Stimulated activated naive CD4-positive, alpha-beta T cell (primary cell): ENCODE measurements at places on chromosomes 12 and 14.
A peak's percentile ranks its signal among the peaks of the same experiment; 100 is the strongest.

DNA sequence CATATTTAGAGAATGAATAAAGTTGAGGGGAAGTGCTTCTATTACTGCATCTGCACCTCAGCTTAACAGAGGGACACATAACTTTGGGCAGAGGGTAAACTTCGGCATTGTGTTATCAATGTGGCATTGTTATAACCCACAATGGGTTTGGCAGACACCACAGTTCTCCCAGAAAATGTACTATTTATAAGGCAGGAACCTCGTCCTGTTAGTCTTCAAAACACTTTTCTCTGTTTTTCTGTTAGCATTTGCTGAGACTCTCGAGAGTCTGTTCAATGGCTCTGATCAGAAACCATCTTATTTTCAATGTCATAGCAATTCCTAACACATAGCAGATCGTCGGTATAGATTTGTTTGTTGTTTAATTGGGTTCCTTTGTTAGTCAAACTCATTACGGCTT lies 13.9 kb downstream of the PPP1R36 start:
- DNase-seq, result no peak

- DNase-seq, result peak; percentile 8
Measured at GRCh38 chr14:73026243-73026844, 562 bp downstream of the ZFYVE1 start.

DNA sequence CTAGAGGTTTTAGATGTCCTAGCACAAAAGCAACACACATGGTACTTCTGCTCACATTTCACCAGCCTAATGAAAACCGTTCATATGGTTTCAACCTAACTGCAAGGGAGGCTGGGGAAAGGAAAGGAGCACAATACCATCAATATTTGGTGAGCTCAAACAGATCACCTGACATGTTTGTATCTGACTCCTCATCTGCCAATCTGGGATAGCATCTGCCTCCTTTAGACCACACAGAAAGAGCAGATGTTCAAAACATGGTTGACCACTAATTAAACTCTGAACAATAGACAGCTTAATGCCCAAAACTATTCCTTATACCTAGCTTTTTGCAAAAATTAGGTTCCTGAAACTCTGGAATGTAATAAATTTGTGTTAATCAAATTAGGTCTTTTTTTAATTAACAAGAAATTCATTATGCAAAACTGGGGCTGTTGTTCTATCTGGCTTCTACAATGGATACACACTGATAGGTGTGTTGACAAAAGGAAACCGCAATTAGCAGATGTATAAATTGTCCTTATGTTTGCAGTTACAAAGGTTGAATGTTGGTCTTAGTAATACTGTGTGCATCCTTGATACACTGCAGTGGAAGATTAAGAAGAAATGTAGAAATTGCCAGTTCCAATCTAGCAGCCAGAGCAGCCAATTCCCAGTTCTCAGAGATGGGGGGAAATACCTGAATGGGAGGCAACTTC lies 89.3 kb downstream of the DUSP6 start:
- DNase-seq, result no peak

- DNase-seq, result no peak
Measured at GRCh38 chr14:50826681-50827080, 4.3 kb downstream of the NIN start.

- no peak for DNase-seq
Measured at GRCh38 chr12:125038976-125039625, 26.1 kb upstream of the AACS start.

DNA sequence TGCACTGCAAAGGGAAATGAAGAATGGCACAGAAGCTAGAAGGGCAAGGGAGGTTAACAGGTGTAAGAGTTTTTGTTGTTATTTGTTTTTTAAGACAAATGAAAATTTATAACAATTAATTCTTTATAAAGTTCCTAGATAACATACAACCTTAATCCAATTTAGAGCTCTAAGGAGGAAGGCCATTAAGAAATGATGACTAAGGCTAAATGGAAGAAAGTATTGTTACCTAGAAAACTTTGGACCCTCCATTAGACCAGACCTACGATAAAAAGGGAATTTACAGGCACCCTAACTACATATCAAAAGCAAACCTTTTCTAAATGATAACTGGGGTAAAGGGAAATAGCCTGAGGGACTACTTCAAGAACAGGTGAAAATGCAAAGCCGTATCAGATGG lies 130.8 kb downstream of the PRKD1 start:
- no peak for DNase-seq

DNA sequence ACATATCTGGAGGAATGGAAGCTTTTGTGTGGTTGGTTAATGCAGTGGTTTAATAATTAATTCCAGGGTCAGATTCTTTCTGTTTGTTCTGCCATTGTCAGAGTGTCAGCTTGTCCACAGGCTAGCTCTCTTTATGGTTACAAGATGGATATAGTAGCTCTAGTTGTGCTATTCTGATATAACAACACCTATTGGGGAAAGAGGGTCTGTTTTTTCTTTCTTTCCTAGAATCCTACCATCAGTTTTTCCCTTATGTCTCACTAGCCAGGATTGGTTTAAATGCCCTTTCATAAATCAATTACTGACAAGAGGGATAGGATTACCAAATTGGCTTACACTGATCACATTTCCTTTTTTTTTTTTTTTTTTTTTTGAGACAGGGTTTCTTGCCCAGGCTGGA lies 27.8 kb downstream of the CNOT2 start:
- DNase-seq, result no peak

DNA sequence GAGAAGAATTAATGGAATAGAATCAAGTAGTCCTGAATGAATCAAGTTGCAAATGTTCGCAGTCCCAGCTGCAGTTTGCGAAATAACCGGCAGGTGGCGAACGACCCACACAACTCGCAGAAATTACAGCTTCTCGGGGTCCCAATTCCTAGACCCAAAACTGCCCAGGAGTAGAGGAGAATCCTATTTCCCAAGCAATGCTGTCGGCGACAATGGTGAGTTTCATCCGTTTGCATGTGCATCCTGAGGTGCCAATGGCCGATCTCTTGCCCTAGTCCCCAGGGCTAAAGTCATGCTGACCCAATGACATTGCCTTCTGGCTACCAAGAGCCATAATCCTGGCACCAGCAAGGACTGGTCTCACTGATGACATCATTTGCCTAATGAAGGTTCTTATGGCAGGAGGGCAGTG lies 8.5 kb upstream of the ASCL1 start:
- DNase-seq, result no peak

- DNase-seq, result no peak
Measured at GRCh38 chr12:27096420-27096819, 14.0 kb upstream of the C12orf71 start.

- DNase-seq, result no peak
Measured at GRCh38 chr14:41666301-41666700, 59.6 kb downstream of the LRFN5 start.

GRCh38 chr12:107704041-107704440 lies 18.4 kb downstream of the PWP1 start:
- no peak for DNase-seq

DNA sequence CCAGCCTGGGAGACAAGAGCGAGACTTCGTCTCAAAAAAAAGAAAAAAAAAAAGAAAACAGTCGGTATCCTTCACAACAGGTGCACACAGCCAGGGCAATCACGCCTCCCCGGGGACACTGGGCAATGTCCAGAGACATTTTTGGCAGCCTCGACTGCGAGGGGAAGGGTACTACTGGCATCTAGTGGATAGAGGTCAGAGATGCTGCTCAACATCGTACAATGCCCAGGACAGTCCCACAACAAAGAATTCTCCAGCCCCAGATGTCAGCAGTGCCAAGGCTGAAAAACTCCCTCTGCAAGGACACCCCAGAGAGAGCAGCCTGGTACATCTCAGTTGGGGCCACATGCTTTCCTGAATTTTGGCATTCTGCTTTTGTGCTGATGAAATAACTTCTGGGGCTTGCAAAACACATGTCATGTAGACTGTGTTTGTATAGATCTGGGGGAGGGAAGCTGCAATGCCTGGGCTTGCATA lies 21.5 kb downstream of the ALDH2 start:
- no peak for DNase-seq

GRCh38 chr12:72828662-72829324 lies 556.6 kb downstream of the TRHDE start:
- no peak for DNase-seq

GRCh38 chr12:119710374-119710964 lies 42.5 kb downstream of the PRKAB1 start:
- DNase-seq, result no peak

DNA sequence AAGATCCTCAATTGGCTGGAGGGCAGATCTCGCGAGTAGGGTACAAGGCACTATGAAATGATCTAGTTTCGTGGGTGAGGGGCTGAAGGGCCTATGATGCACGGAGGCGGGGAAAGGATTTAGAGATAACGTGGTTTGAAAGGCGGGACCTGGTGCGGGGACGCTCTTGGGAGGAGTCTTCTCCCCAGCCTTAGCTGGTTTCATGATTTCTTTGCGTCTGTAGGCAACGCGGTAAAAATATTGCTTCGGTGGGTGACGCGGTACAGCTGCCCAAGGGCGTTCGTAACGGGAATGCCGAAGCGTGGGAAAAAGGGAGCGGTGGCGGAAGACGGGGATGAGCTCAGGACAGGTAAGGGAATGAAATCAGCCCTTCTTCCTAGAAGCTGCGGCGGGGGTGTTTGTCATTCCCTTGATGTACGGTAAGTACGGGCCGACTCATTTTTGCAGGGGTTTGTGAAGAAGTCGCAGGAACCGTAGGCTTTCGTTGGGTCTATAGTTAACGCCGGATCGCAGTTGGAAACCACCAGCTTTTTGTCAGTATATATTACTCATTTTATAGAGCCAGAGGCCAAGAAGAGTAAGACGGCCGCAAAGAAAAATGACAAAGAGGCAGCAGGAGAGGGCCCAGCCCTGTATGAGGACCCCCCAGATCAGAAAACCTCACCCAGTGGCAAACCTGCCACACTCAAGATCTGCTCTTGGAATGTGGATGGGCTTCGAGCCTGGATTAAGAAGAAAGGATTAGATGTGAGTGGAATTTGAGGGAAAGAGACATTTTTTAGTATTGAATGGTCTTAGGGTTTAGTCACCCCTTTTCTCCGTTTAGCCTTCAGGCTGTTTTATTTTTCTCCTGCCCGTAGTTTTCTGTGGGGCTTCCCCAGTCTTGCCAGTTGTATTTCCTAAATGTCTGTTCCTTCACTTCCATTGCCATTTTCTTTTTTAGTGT lies 602 bp downstream of the APEX1 start:
- peak; percentile 96 for DNase-seq

- no peak for DNase-seq
Measured at GRCh38 chr14:99147366-99147740, 124.6 kb downstream of the BCL11B start.

DNA sequence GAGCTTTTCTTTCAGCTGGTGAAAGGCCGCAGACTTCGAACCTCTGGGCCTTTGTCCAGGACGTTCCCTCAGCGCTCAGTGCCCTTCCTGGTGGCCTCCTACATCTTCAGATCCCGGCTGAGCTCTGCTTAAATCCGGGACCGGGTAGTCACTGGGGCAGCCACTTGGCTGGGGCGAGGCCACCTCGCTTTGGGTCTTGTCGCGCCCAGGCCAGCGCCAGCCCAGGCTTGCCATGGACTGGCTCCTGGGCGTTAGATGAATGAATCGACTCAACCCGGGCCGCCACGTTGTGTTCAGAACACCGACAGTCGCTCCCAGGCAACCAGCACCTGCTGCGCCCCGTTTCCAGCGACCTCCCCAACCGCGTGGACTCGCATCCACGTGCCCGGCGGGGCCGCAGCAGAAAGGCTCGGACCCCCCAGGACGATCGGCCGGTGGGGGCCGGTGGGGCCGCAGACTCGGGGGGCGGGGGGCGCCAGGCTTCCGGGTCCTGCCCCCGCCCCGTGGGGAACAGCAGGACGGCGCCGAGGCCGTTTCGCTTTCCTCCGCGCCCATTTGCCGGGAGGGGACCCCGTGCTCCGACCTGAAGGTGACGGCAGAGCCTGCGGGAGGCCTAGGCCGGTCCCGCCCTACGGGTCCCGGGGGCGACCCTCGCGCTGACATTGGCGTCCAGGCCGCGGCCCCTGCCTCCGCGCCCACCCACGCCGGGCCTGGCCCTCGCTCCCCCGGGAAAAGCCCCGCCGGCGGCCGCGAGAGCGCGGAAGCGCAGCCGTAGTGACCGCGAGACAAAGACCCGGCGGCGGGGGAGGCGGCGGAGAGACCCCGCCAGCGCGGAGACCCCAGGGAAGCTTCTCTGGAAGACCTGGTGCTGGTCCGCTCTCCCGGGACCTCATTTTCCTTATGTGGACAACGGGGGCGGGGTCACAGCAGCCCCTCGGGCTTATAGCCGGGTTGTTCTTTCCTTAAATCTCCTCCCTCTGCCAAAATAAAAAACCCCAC lies 37.3 kb upstream of the RCOR1 start:
- peak; percentile 17 for DNase-seq

- DNase-seq, result no peak
Measured at GRCh38 chr12:3259973-3260372, 182.8 kb downstream of the TSPAN9 start.

- DNase-seq, result no peak
Measured at GRCh38 chr12:14769466-14769968, 33.8 kb downstream of the WBP11 start.

- peak; percentile 61 for DNase-seq
Measured at GRCh38 chr12:114662512-114663177, 21.3 kb downstream of the TBX3 start.

DNA sequence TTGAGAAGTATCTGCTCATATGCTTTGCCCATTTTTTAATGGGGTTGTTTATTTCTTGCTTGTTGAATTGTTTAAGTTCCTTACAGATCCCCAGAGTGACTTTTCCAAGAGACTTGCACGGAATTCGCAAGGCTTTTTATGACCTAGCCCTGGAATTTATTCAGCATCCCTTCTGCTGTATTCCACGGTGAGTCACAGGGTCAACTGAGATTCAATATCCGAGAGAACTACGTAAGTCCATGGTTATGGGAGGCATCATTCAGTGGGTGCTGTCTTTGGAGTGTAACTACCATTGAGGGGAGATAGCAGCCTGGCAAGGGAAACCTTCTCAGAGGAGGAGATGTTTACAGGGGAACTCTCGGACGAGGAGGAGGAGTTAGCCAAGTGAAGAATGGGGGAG lies 20.9 kb upstream of the GPRC5A start:
- no peak for DNase-seq

- no peak for DNase-seq
Measured at GRCh38 chr12:128245121-128245520, 21.8 kb upstream of the TMEM132C start.

- no peak for DNase-seq
Measured at GRCh38 chr14:60637479-60638315, 11.6 kb downstream of the SIX1 start.

GRCh38 chr14:68711561-68712309 lies 81.1 kb downstream of the ZFP36L1 start:
- no peak for DNase-seq
